ENCODE measurements at places on chromosomes 7 and 10.

DNA sequence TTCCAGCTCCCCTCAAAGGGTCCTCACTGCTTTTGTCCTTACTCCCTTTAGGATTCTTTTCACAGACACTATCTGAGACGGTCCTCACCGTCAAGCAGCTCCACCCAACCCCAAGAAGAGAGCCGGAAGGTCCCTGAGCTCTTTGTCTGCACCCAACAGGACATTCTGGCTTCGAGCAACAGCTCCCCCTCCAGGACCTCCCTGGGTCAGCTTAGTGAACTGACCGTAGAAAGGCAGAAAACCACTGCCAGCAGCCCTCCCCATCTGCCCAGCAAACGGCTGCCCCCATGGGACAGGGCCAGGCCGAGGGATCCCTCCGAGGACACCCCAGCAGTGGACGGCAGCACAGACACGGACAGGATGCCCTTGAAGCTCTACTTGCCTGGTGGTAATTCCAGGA lies 19.9 kb downstream of the MINDY4 start:
- no peak for DNase-seq

GRCh38 chr10:18216482-18216881 lies 76.3 kb downstream of the CACNB2 start:
- DNase-seq: peak; percentile 80

DNA sequence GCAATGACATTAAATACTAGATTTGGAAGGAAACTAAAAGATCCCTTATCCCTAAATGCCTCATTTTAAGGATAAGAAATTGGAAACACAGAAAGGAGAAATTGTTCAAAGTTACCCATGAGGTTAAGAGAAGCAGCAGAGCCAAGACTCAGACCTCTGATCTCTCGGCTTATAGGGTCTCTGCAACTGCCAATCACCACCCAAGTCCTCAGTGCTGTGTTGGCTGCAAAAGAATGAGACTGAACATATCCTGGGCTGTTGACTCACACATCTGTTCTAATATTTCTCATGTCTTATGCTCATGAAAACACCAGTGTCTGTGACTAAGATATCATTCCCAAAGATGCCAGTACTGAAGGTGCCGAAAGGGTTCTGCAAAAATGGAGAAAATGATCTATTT lies 153.3 kb downstream of the XPNPEP1 start:
- no peak for DNase-seq

- no peak for DNase-seq
Observed at GRCh38 chr10:6199131-6199733, 3.5 kb upstream of the PFKFB3 start.

DNA sequence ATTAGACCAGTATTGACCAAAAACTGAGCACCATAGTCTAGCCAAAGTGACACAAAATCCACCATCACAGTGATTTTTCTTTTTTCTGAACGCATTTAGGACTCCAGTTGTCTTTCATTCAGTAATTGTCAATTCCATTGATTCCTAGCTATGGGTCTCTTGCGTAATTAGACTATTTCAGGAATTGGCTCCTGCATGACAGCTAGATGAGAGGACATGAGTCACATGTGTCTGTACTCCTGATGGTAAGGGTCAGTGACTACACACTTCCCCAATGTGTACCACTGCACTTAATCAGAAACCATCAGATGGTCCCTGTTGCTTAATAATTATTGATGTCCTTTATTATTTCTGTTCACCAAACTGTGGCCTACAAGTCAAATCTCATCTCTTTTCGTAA lies 469.5 kb downstream of the POM121L12 start:
- no peak for DNase-seq

DNA sequence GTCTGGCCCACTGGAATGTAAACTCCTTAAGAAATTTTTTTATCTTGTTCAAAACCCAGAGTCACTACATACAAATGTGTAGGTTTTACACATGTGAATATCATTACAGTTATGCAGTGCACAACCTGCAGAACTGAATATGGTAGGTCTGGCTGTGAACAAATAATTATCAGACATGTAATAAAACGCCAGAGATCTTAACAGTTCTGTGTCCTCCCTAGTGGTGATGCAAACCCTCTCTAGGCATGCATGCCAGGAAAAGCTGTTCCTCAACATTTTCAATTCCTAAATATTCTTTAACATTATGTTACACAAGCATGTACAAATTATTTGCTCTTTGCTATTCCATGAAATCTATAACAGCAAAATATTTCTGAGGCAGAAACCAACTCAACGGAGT lies 124.6 kb downstream of the IMMP2L start:
- peak; percentile 33 for DNase-seq

DNA sequence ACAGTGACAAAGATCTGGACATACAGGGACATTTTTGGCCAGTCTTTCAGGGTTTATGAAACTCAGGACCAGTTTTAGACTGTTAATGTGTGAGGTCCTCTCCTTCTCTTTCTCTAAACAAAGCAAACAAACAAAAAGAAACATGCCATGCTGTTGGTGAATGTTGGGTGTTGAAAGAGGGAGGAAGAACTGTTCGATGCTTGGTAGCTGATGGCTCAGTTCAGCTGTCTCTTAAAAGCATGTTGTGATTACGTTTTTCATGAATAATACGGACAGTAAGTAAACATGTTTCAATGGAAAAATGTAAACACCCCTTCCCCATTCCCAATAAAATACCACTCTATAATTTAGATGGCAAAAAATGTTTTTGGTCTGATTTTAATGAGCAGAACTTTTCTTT lies 219.1 kb downstream of the SEC23IP start:
- no peak for DNase-seq

- no peak for DNase-seq
Observed at GRCh38 chr7:113299748-113300147, 181.4 kb upstream of the SMIM30 start.

- peak; percentile 33 for DNase-seq
Observed at GRCh38 chr10:62084451-62084850, 183.0 kb downstream of the ARID5B start.

GRCh38 chr10:5619362-5620211 lies 46.8 kb downstream of the ASB13 start:
- DNase-seq: peak; percentile 48

- DNase-seq: no peak
Observed at GRCh38 chr7:155059703-155060102, 10.4 kb upstream of the HTR5A start.

- no peak for DNase-seq
Observed at GRCh38 chr7:99679400-99680191, at the start of gene CYP3A5. TSS of gene CYP3A5 (minus strand) at chr7:99679996. CDS start at chr7:99679896, 100 bp downstream.

DNA sequence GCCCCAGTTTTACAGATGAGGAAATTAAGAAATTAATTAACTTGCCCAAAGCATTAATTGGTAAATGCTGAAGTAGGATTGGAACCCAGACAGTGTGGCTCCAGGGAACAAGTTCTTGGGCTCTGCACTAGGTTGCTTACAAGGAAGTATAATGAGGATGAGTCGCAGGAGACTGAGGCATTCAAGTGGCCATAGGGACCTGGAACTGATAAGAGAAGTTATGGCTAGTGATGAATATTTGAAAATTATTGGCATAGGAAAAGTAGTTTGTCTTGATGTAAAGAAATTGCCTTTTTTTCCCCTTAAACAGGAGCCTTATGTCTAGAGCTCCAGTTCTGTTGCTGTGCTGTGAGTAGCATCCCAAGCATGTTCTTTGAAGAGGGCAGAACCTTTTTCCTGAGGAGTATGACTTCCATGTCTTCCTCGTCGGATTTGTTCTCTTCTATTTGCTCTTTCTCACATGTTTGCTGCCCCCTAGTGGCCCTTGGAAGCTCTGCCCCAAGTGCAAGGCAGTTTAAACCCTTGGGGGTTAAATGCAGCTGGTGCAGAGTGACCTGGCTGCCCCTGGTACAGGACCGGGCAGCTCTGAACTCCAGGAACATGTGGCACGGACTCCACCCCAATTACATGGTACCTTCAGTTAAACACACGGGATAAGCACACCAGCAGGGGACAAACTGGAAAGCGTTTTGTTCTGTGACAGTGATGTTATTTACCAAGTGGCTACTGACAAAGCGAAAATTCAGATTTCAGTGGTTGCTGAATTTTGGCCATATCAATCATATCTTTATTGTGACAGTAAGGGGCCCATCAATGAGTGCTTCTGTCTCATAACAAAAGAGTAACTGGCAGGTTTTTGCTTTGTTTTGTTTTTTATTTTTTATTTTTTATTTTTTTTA lies 148.8 kb downstream of the HECW1 start:
- peak; percentile 93 for DNase-seq

- DNase-seq: peak; percentile 33
Observed at GRCh38 chr10:118865998-118866693, 111.4 kb upstream of the CACUL1 start.

DNA sequence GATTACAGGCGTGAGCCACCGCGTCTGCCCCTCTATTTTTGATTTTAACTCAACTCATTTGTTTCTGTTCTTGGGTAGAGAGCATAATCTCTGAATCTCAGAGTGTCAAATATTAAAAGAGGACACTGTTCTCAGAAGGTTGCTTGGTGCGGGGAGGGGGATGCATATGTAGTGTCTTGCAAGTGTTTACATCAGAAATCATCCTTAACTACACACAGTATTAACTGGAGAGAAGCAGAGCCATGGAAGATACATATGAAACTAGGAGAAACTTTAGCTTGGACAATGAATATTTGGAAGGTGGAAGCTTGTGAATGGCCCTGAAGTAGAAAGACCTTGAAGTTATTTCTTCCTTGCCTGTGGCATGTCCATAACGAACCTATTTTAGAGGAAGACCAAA lies 57.5 kb downstream of the XRCC2 start:
- no peak for DNase-seq

GRCh38 chr7:91266689-91267090 lies 2.5 kb downstream of the FZD1 start:
- DNase-seq: no peak

DNA sequence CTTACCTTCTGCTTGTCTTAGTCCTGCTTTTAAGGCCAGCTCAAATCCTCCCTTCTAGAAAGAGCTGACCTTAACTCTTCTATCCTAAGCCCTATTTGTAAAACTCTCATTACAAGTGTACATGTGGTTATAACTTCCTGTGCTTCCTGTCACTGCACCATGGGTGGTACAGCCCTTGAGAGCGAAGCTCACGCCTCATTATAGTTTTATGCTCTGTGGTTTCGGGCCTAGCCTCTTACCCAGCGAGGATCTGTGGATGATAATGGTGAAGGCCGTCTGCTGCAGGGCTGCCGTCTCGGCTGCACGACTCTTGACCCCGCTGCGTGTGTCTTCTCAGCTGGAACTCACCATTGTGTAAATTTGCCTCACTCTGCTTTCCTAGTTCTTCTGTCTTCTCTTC lies 74.6 kb downstream of the CUL1 start:
- peak; percentile 88 for DNase-seq
